ENCODE measurements at places on chromosomes 13 and 19.
A peak's percentile ranks its signal among the peaks of the same experiment; 100 is the strongest.

DNA sequence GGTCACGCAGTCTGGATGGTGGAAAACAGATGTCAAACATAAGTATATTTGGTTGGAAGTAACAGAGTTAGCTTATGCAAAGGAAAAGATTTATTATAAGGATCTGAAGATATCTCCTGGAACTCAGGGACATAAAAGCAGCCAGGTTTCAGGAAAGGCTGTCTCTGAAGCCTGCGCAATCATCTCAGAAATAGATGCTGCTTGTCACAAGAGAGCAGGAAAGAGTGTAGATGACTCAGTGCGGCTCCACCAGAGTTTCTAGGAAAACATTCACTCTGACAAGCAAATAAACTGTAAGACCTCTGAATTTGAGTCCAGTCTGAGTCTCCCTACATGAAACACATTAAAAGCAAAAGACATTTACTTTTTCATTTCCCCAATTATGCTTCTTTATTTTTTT, 220.4 kb upstream of the HTR2A start:
- DNase-seq: no peak

DNA sequence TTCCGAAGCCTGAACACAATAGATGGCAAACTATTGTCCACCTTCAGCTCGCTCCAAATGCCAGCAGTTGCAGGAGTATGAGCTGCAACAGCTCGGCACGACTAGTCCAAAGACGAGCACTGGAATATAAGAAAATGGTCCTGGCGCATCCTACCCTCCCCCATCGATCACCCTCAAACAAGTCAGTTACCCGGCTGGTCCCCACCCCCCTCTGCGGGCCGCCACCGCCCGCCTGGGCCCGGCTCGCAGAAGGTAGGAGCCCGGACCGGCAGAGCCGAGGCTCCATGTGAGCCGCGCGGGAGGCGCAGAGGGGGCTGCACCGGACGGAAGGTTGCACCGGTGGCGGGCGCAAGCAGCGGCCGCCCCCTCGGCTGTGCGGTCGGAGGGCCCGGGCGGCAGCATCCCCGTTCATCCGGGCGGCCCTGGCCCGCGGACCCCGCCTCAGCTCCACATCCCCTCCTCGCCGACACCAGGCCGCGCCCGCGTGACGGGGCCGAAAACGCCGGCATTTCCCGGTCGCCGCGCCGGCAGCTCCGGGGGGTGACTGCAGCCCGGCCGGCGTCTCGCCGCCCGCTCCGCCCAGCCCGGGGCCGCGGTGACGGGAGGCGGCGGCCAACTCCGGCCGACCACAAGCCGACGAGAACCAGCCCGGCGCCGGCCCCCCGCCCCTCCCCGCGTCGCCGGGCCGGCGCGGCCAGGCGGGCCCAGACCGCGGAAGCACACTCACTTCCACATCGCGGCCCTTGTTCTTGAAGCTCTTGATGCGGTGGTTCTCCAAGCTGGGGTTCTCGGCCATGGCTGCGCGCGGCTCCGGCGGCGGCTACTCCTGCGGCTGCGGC, 552 bp downstream of the KPNA3 start:
- DNase-seq: no peak

GRCh38 chr19:40464059-40465024, 1.2 kb downstream of the BLVRB start:
- peak; percentile 37 for DNase-seq

DNA sequence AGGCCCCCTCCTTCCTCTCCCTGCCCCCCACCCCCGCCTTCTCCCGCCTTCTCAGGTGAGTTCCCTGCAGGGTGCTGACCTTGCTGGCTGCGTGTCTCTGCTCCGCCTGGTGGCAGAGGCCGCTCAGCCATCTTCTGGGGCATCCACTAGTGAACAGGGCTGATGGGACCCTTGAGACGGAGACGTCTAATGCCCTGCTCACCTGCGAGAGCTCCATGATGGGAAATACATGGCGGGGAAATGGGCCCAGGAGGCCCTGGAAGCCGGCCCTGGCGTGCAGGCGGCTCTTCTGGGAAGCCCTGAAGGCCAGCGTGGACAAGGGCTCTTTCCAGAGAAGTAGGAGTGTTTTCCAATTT, 15.2 kb upstream of the F7 start:
- DNase-seq: no peak

GRCh38 chr13:29513981-29514719, 81.3 kb downstream of the SLC7A1 start:
- DNase-seq: no peak

DNA sequence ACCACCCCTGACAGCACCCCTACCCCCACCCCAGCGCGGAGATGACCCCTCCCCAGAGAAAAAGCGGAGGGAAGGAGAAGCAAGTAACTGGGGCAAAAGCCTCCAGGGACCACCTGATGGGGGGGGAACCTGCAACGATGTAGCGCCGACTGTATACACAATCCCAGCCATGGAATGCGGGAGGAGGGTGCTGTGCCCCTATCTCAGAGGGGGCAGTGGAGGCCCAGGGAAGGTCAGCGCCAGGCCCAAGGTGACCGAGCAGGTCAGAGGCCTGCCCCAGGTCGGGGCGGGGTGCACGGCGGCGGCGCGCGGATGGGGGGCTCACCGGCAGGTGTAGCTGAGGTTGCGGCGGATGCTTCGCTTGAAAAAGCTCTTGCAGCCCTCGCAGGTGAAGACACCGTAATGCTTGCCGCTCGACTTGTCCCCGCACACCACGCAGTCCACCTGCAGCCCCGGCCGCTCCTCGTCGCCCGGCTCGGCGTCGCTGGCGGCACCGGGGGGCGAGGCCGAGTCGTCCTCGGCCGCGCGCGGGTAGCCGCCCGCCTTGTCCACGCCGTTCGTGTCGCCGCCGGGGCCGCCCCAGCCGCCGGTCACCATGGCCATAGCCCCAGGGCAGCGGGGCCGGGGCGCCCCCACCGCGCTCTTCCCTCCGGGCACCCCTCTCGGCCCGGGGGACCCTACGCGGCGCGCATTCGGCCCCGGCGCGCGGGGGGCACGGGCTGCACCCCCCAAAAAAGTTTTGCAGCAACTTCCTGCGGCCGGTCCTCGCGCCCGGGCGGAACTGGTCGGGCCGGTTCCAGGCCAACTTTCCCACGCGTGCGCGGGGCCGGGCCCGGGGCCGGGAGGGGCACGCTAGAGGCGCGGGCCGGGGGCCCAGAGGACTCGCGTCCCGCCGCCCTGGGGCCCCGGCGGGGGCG, 843 bp downstream of the NR2F6 start:
- no peak for DNase-seq

GRCh38 chr13:39509616-39510315, 93.2 kb downstream of the LHFPL6 start:
- no peak for DNase-seq

- no peak for DNase-seq
These were observed 3.0 kb upstream of the PLIN4 start for GRCh38 chr19:4521170-4521887.

DNA sequence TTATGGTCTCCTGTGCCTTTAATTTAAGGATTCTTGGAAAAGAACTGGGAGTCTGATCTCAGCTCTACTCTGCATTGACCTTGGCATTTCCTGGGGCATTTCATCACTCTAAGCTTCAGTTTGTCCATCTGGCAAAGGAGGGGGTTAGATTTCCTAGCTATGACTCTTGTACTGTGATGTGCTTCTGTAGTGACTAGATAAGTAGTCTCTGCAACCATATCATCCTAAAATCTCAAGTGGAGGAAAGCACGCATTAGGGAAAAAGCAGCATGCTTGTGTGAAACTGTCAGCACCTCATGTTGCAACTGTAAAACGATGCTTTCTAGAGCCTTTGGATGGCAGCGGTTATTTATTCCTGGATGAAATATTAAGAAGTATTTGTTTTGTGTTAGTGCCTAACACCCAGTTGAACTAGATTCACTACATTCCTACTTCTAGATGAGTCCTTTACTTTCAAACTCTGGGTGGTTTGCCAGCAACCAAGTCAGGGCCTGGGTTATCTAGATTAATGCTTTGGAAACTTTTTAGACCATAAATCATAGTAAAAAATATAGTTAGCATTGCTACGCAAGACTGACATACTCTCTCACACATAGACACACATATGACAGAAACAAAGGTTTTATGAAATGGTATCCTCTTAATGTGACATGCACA, 6.8 kb downstream of the WDFY2 start:
- no peak for DNase-seq

GRCh38 chr19:438416-438958, 22.3 kb downstream of the SHC2 start:
- DNase-seq: no peak

DNA sequence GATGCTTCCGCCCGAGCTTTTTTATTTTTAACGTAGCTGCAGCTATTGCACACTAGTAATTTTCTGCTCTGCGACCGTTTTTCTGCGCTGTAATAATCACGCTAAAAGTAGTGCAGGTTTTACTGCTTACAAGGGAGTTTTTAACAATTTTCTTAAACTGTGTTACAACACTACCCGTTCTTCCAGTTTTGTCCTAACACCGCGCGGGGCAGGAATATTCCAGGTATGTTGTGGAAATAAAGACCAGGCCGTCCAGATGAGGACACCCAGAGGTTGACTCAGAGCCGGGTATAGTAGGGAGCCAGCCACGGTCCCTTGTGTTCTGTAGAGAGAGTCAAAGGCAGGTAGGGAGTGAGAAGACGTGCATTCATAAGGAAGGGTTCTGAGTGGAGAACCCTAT, 21.7 kb downstream of the ZNF274 start:
- no peak for DNase-seq

DNA sequence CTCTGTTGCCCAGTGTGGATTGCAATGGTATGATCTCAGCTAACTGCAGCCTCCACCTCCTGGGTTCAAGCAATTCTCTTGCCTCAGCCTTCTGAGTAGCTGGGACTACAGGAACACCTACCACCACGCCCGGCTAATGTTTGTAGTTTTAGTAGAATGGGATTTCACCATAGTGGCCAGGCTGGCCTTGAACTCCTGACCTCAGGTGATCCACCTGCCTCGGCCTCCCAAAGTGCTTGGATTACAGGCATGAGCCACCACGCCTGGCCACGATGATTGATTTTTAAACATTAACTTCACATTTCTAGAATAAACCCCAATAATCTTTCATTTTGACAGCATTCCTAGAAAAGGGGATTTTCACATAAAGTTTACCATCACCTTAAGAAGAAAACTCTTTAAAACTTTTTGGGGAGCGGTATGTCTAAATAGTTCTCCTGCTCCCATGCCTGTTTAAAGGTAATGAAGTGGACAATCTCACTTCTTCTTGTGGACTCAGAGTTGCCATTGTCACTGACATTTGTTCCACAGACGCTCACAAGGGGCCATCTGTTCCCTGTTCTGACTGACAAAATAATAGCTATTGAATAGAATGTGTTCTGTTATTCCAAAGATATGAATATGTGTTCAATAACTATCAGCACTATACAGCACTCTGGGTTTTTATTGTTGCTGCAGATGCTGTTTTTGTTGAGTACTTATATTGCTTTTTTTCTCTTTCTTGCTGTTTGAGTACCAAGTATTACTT, 66.1 kb upstream of the C1QTNF9B start:
- no peak for DNase-seq

DNA sequence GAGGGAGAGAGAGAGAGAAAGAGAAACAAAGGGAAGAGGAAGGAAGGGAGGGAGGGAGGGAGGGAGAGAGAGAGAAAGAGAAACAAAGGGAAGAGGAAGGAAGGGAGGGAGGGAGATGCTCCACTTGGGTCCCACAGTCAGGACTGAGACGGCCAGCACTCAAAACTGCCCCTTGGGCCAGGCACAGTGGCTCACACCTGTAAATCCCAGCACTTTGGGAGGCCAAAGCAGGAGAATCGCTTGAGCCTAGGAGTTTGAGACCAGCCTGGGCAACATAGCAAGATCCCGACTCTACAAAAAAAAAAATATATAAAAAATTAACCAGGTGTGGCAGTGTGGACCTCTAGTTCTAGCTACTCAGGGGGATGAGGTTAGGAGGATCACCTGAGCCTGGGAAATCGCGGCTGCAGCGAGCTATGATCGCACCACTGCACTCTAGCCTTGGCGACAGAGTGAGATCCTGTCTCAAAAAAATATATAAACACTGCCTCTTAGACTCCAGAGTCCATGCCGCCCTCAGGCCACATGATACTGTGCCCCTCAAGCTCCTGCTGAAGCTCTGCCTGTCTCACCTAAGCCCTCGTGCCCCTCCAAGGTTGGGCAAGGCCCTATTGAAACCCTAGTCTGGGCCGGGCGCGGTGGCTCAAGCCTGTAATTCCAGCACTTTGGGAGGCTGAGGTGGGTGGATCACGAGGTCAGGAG, 8.4 kb downstream of the ARRDC2 start:
- DNase-seq: no peak

DNA sequence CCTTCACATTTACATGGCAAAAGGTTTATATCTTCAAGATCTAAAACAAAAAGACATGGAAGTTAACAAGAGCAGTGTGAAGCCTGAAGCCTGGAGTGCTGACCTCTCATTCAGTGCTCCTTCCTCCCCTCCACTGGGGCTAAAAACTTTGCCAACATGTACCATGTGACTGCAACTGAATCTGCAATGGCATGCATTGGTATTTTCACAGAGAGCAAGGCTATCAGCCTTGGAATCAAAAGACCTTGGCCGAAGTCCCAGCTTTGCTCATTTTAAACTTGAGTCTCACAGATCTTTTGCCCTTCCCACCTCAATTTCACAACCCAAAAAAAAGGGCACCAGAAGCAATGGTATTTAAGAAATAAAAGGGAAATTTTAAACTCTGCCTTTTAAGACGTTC, 325.1 kb downstream of the DCT start:
- DNase-seq: no peak

- no peak for DNase-seq
These were observed 237.8 kb downstream of the TUBA3C start for GRCh38 chr13:18943721-18944391.

DNA sequence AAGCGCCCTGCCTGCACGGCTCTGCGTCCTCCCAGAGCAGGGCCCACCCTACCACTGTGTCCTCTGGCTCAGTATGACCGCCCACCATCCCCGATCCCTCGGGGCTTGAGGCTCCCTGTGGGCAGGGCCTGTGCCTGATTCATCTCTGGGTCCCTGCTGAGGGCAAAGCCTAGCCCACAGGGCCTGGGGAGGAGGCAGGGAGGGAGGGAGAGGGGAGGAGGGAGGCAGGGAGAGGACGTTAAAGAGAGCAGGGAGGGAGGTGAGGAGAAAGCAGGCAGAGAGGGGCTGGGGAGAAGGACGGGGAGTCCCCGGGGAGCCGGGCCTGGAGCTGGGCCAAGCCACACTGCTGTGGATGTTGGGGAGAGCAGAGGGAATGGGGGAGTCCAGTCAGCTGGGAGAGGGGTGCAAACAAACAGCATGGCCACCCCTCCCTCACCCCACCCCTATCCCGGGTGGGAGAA, 4.0 kb upstream of the ERFL start:
- no peak for DNase-seq

DNA sequence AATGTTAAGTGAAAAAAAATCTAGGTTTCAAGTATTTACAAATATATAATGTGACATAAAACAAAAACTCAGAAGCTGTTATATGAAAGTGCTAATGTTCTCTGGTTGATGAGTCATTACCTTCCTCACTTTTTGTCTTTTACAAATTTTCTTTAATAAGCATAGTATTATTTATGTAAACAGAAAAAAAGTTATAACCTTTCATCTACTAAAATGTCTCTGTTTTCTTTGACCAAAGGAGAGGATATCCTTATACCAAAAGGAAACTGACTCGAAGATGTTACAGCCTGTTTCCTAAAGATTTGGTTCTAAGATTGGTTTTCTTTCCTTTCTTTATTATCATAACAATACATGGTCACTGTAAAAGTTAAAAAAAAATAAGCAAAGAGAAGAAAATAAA, 38.0 kb downstream of the RCBTB2 start:
- no peak for DNase-seq

- no peak for DNase-seq
These were observed 515.4 kb downstream of the DCT start for GRCh38 chr13:93964146-93964512.

- no peak for DNase-seq
These were observed 16.9 kb downstream of the SLC25A30 start for GRCh38 chr13:45401314-45401713.

Data from NCI-H1048 (cell line).